ENCODE measurements at places on chromosomes 7 and 10.

DNA sequence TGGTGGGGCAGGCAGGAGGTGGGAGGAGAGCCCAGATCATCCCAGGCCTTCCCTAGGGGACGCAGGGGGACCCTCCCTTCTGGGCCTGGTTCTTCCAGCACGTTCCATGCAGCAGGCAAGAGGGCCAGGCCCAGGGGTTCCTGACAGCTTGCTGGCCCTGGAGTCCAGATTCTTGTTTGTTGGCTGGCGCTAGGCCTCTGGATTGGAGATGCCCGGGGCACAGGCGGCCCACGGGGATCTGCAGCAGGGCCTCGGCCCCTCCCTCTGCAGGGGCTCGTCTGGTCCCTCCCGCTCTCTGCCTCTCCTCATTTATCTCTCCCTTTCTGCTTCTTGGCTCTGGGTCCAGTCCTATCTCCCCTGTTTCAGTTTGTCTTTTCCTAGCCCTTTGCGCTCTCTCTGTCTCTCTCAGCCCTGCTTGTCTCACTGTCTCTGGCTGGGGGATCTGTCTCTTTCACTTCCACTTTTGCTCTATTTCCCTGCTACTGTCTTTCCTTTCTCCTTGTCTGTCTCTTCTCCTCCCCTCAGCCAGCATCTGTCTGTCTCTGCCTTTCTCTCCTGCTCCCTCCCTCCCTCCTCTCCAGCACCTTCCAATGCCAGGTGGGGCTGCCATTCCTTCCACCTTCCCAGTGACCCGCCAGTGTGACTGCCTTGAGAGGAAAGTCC is 1.1 kb upstream of the AQP1 start:
- DNase-seq: no peak

DNA sequence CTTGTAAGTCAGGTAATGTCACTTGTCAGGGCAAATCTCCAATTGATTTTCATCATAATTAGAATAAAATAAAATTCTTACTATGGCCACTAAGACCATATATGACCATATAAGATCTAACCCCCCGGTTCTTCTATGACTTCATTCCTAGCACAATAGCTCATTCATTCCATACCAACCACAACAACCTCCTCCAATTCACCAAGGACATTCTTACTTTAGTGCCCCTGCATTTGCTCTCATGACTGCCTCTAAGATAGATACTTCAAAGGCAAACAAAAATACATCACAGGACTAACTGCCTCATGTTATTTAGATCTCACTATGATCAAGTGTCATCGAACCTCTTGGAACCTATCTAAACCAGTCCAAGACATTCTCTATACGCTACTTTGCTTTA is 90.8 kb downstream of the SNX13 start:
- no peak for DNase-seq

DNA sequence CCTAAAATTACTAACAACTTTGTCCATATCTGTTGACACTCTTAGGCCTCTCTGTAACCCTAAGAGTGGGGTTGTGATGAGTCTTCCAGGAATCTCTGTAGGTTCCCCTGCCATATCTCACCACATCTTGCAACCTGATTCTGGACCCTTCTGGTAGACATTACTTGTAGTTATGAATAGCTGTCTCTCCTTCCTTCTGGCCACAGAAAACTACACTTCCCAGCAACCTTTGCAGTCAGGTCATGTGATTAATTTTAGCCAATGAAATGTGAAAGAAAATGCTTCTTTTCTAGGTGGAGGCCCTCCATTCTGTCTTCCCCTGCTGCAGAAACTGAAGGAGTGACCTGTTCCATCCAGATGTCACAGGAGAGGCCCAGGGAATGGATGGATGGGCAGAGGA is 147.6 kb upstream of the AOAH start:
- DNase-seq: no peak

- DNase-seq: no peak
Observed at GRCh38 chr10:103637927-103638557, 144.5 kb downstream of the NEURL1 start.

DNA sequence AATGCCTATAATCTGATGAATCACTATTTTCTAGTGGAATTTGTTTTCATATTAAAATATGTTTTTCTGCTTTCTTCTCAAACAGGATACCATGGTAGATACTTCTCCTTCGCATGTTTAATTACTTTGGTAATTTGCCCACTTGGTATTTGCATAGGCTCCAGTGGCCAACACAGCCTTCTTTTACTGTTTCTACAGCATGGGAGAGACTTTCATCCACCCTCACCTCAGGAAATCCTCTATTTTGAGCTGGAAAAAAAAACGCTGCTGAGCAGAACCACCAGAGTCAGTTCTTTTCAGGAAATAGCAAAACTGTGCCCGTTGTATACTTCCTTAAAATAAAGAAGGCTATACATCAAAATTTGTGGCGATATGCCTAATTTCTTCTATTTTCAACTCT is 213.3 kb downstream of the MDFIC start:
- DNase-seq: no peak

GRCh38 chr10:9243941-9244411 is 1189.5 kb downstream of the GATA3 start:
- DNase-seq: no peak

DNA sequence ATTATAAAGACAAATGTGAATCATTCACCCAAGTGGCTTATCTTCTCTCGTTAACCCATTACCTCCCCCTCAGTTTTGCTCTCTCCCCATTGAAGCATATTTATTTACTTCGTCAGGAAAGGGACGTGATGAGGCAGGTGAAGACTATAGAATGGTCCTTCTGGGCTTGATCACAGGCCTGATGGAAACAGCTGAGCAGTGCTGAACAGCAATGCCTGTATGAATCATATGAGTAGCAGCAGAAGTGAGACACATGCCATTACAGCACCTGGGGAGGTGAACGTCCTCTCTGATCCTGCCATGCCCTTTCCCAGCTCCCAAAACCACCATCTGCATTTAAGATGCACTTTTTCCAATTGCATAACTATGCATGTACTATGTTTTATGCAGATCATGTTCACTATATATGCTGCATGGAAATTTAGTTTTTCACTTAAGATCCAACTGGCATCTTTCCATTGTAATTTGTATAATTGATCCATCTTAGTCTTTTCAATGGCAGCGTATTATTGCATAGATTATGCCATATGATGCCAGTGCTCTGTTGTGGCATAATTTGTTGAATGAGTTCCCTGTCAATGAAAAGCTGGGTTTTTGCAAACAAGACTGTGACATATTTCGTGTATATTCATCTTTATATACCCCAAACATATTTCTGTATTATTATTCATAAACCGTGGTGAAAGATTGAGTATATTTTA is 105.3 kb downstream of the CXCL12 start:
- DNase-seq: no peak

DNA sequence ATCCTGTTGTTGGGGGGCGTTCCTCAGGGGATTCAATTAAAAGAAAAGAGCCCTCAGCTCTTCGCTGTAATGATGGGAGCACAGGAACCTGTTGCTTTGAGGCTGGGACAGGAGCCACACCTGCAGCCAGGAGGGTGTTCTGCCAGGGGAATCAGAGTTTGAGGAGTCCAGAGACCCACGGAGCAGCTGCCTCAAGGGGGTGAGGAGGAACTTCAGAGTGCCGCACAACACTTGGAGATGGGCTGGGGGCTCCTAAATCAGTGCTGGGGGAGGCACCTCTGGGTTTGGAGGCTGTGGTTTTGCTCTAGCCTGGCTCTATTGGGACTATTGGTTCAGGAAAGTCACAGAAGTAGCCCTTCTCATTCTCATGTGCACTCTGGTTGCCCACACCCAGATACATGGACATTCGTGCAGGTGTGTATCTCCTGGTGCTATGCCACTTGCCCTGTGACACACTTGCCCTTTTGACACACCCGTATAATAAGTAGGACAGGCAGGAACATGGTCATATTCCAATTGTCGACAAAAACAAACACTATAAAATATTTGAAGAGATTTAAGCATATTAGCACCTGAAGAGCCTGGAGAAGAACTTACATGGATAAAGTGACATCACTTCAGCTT is 98.1 kb downstream of the PTPN20 start:
- no peak for DNase-seq

GRCh38 chr7:156160811-156161210 is 348.5 kb upstream of the SHH start:
- DNase-seq: no peak

DNA sequence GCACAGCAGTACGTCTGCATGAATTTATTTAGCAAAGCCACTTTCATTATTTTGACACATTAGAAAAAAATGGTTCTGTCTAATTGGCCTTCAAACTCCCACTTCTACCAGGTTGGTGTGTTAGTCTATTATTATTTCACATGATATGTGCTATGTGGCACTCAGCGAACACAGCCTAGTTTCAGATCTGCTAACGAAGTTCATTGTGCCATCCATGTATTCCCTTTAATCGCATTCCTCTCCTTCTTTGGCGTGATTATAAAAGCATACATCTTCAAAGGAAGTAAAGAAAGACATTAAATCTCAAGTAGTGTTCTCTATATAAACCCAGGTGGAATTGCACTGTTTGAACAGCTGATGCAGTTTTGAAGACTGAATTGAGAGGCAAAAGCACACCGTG is 96.4 kb upstream of the CACNA2D1 start:
- no peak for DNase-seq

DNA sequence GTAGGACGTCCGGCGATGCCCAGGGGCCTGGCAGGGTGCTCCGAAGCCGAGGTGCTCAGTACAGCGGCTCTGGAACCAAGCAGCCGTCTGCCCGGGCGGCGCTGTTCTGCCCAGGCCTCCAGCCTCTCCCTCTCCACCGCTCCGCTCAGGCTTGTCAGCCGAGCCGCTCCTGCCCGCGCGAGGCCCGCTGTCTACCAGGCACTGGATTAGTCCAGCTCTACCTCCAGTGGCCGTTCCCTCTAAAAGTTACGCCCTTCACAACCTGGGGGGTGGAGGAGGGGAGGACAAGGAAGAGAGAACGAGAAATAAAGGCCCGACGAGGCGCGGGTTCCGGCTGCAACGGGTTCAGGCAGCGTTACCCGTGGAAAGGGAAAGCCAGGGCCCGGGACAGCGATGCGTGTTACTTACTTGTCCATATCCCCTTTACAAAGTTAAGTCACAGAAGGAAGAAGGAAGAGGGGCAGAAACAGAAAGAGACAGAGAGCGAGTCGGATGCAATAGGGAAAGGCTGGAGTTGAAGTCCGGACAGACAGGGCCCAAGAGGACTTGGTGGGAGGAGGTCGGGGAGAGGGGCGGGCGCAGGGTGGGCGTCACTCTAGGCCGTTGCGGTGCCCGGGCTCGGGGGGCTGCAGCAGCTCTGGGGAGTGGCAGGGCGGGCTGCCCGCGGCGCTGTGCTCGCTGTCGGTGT is 2.8 kb downstream of the SP8 start:
- no peak for DNase-seq

- DNase-seq: no peak
Observed at GRCh38 chr7:151337346-151337745, 4.3 kb upstream of the NUB1 start.

DNA sequence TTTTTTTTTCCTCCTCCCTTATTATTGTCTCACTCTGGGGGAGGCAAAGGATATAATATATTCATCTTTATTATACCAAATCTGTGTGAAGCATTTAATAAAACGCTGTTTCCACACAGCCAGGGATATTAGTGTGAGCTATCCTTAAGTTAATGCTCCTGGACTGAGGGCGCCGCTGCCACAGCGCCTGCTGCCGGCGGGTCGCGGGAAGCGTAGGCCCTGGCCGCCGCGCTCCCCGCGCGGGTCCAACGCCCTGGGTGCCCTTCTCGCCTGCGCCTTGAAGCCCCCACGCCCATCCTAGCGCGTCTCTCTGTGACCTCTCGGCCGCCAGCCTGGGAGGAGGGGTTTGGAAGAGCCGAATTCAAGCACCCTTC is 9.5 kb upstream of the LBX1 start:
- DNase-seq: no peak

DNA sequence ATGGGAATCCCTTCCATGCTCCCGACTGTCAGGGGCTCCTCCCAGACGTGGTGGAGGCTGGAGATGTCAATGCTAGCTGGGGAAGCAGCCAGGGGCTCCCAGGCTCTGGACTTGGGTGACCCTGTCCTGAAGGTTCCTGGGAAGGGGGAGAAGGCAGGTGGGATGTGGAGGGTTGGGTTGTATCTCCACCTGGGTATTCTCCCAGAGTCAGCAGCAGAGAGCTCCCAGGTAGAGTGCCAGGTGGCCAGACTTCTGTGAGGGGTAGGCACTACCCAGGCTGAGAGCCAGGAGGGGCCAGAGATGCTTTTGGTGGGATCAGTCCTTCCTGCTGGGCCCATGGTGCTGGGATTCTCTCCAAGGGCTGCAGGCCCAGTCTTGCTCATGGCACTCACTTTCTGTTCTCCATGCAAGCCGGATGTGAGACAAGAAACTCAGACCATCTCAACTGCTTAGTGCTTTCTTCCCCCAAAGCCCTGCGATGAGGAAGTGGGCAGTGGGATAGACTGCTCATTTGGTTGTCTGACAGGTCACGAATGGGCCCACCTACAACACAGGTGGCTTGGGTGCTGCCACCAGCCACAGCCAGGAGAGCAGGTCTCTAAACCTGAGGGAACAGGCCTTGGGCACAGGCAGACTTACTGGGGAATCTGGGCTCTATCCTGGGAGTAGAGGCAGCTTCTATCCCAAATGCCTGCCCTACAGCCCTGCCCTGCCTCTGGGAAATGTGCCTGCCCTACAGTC is 52.5 kb upstream of the CAMK2B start:
- DNase-seq: no peak

- no peak for DNase-seq
Observed at GRCh38 chr7:69367780-69368179, 230.5 kb upstream of the AUTS2 start.

GRCh38 chr7:91013078-91013477 is 251.2 kb upstream of the FZD1 start:
- DNase-seq: no peak

DNA sequence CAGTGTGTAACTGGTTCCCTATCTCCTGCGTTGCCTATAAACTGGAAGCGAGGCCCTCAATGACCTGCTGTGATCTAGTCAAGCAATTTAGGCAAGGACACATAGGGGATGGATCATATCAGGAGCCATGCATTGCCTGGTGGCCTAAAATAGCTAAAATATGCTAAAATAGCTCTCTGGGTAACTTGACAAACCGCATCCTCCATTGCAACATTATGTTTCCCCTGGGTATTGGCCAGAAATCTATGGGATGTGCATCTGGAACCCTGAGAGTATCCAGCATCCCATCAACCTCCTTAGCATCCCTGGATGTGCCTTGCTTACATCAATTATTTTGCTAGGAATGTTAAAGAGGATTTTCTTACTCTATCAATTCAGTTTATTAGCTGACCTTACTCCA is 91.7 kb upstream of the ADCY1 start:
- DNase-seq: no peak

DNA sequence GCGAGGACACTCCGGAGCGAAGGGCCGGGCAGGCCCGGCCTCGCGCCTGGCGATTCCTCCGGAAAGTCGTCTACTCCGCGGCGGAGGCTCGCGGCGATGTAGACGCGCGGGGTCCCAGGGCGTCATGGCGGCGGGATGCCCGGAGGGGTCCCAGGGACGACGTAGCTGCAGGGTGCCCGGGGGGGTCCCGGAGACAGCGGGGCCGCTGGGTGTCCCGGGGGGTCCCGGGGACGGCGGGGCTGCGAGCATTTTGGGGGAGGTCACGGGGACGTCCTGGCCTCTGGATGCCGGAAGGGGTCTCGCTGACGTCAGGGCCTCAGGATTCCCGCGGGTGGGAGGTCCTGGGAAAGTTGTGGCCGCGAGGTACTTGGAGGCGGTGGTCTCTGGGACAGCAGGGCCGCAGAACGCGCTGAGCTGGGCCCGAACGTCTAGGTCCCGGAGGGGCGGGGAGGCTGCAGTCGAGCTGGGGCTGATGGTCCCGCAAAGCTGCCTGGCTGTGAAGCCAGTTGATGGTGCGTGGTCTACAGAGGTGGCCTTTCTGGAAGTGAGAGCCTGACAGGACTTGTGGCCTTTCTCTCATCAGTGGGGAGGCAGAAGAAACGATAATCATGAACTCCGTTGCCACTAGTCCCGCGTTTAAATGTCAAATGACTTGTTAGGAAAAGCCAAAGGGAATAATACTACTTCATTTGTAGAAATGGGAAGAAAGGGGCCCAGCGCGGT is 637 bp downstream of the HSPA14 start:
- peak; percentile 4 for DNase-seq

Measured in NCI-H774 (cell line).